ENCODE measurements at places on chromosomes 11 and 22.

- no peak for DNase-seq
Observed at GRCh38 chr11:47869544-47870393, 21.6 kb upstream of the NUP160 start.

GRCh38 chr11:86668929-86669328 lies 3.5 kb downstream of the ME3 start:
- DNase-seq: no peak

DNA sequence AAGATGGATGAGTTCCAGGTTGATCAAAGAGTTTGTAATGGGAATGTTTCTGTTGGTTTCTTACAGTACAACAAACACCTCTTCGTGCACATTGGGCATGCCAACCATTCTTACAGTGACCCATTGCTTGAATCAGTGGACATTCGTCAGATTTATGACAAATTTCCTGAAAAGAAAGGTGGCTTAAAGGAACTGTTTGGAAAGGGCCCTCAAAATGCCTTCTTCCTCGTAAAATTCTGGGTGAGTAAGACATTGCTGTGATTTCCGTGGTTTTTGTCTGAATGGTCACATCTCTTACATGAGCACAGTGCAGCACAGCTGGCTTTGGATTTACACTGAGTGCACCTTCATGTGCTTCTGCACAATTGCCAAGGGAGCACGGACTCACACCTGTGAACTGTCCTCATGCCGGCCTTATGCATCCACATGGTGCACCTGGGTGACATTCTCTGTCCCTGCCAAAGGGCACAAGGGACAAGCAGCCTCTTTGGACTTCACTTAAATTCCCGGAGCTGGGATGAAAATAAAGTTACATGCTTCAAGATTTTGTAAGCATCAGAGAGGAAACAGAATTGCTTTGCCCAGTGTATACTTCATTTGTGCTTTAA lies 107.1 kb upstream of the RASSF10 start:
- no peak for DNase-seq

- no peak for DNase-seq
Observed at GRCh38 chr22:43409046-43409445, 2.8 kb upstream of the MPPED1 start.

DNA sequence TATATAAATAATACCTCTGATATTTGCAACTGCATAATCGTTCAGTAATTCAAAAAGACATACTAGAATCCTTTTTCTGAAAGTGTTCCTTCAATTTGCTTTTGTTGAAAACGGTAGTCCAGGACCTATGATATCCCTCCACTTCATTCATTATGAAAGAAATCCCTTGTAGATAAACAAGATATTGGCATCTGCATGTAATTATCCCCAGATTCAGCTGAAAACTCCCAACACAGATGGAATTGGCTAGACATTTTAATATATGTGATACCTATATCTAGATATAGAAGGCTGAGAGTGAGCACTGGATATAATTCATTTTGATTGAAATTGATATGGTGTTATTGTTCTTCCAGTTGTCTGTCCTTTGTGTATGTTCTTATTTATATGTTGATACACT lies 109.4 kb downstream of the MSANTD4 start:
- DNase-seq: no peak

- DNase-seq: no peak
Observed at GRCh38 chr11:112518371-112518770, 257.7 kb upstream of the PLET1 start.

DNA sequence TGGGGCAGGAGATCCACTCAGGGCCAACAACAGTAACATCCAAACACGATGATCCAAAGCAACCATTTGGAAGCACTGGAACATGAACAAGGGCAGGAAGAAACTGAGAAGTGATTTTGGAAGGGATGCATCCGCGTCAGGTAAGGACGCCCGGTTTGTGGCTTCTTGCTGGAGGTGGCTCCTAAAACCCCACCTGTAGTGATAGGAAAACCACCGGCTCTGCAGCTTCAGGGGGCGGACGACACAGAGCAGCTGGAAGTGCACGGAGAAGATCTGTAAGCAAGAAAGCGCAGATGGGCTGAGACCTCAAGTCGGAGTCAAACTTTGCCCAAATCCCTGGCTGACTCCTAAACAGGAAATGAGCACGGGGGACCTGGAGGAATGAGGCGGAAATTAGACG lies 1066.1 kb downstream of the BRD1 start:
- DNase-seq: no peak

DNA sequence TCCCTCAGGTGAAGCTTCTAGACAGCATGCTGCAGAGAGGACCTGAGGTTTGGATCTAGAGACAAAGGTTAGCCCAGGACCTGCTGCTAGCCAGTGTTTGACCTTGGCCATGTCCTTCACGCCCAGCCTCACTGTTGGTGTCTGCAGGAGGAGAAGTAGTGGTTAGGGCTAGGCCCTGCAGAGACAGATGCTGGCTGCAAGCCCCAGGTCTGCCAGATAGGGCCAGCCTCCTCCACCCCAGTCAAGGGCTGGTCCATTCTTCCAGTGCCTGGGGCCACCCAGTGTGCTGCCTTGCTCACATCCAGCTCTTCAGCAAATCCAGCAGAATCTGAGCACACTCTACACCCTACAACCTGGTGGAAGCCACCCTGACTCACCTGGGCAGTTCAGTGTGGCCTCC lies 21.5 kb upstream of the MIEF1 start:
- DNase-seq: no peak

- DNase-seq: no peak
Observed at GRCh38 chr11:120566176-120566575, 54.6 kb downstream of the GRIK4 start.

DNA sequence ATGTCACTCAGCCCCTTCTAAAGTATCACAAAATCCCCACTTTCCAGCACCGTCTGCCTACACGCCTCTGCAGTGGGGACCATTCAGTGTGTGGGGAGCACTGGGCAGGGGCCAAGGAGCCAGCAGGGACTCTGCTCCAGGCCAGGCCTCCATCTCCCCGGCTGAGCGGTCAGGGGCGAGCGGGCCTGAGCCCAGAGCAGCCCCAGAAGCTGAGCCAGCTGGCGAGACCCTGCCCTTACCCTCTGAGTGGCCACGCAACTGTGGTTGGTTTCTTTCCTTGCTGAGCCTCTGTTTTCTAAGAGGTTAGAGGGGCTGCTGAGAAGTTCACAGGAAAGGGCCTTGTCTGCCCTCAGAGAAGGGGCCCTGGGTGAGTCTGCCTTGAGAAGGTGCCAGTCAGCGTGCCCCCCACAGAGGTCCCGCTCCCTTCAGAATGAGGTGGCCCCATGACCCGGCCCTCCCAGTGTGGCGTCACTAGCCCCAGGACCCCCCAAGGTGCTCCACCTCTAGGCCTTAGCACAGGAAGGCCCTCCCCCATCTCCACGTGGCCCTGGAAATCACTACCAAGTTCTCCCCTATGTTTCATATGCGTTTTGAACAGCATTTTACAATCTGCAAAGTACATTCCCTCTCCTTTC lies 46.9 kb downstream of the WNT11 start:
- no peak for DNase-seq

GRCh38 chr11:45250035-45250718 lies 36.0 kb downstream of the SYT13 start:
- DNase-seq: no peak

DNA sequence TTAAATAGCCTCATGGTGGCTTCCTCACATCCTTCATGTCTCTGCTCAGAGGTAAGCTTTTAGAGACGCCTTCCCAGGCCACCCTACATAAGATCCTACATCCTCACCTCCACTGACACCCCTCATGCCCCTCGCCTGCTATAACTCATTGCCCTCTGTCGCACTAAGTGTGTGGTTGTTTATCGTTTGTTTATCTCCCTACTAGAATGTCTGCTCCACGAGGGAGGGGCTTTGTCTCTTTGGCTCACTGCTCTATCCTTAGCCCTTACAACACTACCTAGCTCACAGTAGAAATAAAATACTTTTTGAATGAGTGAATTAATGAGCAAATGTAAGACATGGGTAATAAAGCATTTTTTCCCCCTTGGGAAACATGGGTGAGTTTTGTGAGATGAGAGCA lies 1.3 kb upstream of the CBLIF start:
- no peak for DNase-seq

GRCh38 chr11:59186130-59186594 lies 14.2 kb downstream of the DTX4 start:
- no peak for DNase-seq

DNA sequence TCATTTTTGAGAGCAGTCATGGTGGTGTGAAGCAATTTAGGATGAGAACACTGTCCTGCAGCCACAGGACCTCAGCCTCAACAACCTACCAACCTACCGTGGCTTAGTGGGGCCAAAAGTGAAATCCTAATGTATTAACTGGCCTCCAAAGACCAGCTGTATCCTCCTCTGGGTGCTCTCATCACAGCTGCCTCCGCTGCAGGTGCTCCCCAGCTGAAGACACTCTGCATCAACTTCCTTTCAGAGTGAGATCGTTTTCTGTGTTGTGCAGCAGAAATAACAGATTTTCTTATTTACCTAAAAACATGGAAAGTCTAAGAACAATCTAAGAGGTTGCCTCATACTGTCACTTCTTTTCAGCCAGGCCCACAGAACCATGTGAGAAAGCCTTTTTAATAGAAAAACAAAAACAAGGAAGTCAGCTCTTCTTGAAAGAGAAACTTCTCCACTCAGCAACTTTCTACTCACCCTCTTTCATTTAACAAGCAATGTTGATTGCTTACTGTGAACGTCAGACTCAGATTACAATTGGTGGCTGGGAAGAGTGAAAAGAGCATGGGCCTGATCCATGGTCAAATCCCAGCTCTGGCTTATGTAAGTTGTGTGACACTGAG lies 136.1 kb downstream of the TENM4 start:
- DNase-seq: no peak

DNA sequence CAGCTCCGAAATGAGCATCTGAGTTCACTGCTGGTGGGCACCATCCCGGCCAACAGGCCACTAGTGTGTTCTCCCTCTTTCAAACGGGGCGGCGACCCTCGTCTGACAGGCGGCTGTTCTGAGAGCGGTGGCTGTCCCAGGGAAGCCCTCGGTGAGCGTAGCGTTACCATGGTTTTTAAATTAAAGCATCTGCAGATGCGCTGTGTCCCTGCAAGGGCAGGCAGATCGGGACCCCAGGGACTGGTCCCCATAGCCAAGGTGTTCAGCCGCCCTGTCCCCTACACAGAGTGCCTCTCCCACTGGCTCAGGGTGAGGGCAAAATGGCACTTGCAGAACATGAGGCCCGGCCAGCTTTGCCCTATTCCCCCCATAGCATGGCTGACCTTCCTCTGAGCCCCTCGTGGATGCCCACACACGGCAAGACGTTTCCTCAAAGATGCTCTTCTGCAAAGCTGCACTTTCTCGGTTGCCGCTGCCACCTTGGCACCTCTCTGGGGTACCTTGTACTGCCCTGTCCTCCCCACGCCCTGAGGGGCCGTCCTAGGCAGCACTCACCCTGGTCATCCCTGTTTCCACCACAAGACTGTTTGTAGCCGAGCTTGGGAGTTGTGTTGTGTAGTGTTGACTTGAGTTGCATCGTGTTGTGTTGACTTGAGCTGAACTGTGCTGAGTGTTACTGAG lies 51.9 kb upstream of the KCNQ1OT1 start:
- no peak for DNase-seq

GRCh38 chr11:32279672-32280071 lies 155.7 kb downstream of the WT1 start:
- no peak for DNase-seq

GRCh38 chr22:49427341-49427740 lies 400.3 kb downstream of the BRD1 start:
- no peak for DNase-seq

DNA sequence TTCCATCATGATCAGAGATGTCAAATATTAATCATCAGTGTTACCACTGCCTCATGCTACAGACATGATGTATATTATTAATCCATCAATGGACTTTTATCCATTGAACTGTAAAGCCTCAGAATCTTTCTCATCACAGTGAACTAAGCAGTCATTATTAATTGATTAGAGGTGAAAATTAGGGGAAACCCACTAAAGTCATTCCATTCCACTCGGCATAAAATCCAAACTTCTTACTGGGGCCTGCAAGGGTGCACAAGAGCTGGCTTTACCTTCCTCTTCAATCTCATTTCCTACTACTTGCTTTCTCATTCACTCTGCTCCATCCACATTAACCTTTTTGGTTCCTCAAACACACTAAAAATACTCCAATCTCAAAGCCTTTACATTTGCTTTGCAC lies 7.9 kb upstream of the CD44 start:
- no peak for DNase-seq

DNA sequence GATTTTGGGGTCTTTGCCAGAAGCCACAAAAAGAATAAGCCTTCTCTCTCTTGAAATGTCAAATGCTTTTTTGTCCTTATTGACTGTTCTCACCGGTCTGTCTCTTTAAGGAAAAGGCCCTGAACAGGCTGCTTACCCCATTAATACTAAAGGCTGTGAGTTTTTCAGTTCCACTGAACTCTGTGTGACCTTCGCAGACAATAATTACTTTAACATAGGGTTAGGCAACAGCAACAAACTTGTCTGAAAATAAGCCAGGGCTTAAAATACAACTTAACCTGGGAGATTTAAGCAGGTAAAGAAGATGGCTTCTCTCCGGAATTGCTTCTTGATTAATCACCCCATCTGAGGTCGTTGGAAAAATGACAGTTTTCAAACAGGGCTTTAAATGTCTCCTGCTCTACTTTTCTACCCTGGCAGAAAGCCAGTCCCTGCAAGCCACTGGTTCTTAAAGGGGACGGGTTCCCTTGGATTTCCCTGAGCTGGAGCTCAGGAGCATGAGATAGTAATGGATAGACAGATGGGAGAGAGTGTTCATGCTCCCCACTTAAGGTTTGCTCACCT lies 69.4 kb downstream of the ARL14EP start:
- DNase-seq: no peak

DNA sequence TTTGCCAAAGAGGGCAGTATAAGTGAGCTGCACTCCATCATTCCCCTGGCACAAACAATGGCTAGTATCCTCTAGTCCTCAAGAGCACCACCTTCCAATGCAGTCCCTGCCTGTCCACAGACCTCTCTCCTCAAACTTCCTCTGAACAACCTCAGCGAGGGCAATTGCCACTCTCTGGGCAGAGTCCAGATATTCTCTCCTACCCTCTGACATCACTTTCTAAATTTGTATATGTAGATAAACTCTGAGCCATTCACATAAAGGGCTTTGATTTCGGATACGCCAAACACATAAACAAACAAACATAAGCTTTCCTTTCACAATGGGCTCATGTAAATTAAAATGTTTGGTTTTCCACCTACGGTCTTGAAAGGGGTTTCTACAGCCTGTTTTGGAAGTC lies 3.0 kb upstream of the SLC43A3 start:
- no peak for DNase-seq

GRCh38 chr11:66768088-66768521 lies 39.1 kb upstream of the SPTBN2 start:
- no peak for DNase-seq

- no peak for DNase-seq
Observed at GRCh38 chr11:80616070-80616800, 1175.4 kb upstream of the TENM4 start.

GRCh38 chr11:10654811-10655150 lies 38.8 kb downstream of the IRAG1 start:
- DNase-seq: no peak

GRCh38 chr11:88353835-88354496 lies 16.4 kb upstream of the CTSC start:
- no peak for DNase-seq

- no peak for DNase-seq
Observed at GRCh38 chr11:119983240-119983732, 154.6 kb downstream of the TRIM29 start.

Data from activated naive CD8-positive, alpha-beta T cell treated with anti-CD3 and anti-CD28 coated beads, Interleukin-2, amount 50 U/mL, for 16 hours (primary cell).